ENCODE measurements at places on chromosomes 7 and 10. TPM values are rescaled to one million over a fixed set of nuclear protein-coding genes. Genes with fewer than 3 reads are reported as not detected.
A peak's percentile ranks its signal among the peaks of the same experiment; 100 is the strongest.

GRCh38 chr7:50660830-50661175, 95.6 kb upstream of the DDC start:
- DNase-seq = no peak

DNA sequence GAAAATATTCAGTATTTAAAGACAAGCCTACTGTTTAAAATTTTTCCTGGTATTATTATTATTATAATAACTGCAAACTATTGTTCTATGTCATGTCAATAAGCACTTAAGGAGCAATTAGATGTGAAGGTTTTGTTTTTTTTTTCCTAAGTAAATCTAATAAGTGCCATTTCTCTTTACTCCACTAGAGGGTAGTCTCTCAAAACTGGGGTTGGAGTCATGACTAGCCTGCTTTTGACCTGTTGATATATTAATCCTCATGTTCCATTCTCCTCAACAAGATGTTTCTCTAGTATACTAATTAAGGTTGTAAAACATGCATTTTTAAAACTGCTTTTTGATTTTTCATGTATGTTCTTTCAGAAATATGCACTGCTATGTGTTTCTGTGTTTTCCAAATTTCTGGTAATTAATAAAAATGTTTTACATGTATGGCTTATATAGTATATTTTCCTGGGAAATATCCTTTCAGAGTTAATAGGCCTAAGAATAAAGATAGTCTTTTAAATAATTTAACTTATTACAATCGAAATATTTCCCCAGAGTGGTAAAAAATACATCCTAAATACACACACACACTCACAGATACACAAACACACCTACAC, 1.0 kb upstream of the LRRN3 start:
- peak; percentile 52 for DNase-seq

GRCh38 chr7:117024811-117025210, 71.5 kb downstream of the ST7 start:
- no peak for DNase-seq

GRCh38 chr10:33142295-33142694, 184.3 kb upstream of the ITGB1 start:
- no peak for DNase-seq

DNA sequence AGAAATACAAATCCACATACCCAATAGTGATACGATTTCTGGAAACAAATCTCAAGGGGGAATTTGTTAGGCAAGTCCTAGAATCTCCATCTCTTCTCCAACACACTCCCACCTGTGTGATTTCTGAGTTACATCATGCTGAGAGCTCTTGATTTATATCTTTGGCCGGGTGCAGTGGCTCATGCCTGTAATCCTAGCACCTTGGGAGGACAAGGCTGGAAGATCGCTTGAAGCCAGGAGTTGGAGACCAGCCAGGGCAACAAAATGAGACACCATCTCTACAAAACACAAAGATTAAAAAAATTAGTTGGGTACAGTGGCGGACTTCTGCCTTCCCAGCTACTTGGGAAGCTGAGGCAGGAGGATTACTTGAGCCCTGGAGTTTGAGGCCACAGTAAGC, 1.5 kb upstream of the MTPN start:
- no peak for DNase-seq

- no peak for DNase-seq
Measured at GRCh38 chr7:128845475-128845874, 15.3 kb downstream of the FLNC start.

DNA sequence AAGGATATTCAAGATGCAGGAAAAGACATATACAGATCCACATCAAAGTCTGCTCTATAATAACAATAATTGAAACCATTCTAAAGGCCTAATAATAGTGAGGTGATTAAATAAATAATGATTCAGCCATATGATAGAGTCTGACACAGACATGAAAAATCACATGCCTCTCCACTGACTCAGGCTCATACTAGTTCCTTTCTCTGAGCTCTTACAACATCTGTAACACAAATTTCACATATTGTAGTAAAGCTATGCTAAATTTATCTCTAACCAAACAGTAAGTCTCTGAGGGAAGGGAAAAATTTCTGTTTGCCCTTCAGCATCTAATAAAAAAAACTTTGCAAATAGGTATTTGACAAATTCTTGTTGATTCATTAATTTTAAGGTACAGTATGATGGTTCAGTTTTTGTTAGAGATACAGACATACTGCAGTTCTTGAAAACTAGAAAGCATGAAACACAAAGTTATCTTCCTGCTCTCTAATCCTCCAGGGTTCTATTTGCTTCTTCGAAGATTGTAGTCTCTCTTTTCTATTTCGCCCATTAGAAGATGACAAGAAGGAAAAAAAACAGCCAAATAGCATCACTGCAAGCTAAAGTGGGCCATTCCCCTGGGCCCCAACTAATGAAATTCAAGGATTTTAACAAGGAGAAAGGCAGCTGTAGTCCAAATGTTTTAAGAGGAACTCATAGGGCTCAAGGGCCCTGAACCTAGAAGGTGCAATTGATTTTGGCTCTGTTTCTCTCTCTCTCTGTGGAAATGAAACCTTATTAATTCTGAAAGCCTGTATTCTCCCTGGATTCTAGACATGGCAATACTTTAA, 53.9 kb downstream of the CUBN start:
- peak; percentile 90 for DNase-seq

- peak; percentile 29 for DNase-seq
Measured at GRCh38 chr10:49153971-49154370, 20.1 kb upstream of the FAM170B start.

- DNase-seq = no peak
Measured at GRCh38 chr7:117114272-117114671, 161.0 kb downstream of the ST7 start.

DNA sequence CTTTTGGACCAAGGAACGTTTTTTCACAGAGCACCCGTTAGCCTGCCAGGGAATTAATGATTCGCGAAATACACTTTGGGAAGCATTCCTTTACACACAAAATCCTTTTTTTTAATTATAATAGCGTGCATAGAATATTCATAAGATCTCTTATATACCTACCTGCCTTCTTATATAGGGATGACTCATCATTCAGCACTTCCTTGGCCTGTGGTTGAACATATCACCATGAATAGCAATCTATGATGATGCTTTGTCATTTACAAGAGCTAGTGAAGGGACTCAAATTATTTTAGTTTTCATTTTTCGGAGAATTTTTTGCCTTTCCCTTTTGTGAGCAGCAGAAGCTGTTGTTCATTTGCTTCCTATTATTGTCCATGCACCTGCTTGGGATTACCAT, 97.0 kb downstream of the CDH23 start:
- no peak for DNase-seq

DNA sequence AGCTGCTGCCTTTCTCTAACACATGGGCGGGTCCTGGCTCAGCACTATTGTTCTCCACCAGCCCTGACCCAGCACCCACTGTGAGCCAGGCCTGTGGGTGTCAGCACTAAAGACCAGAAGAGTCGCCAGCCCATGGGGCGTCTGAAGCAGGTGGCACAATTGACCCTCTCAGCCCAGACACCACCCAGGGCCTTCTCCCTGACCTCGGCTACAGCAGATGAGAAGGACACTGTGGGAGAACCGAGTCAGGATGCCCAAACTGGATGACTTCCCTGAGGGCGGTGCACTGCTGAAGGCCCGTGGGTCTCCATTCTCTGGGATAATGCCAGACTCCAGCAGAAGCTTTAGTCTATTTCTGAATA, 97.0 kb downstream of the MKI67 start:
- no peak for DNase-seq

The IFIT1B gene
- not detected for total RNA-seq

The ANKRD61 gene
- 0.20 TPM for total RNA-seq

The BBIP1 gene
- total RNA-seq = 37.7 TPM

The ASIC3 gene
- total RNA-seq = 0.10 TPM

The ZNF503 gene
- total RNA-seq = 2.2 TPM

The FKBP9 gene
- 154 TPM for total RNA-seq

The MMD2 gene
- not detected for total RNA-seq

The PPP1R3A gene
- total RNA-seq = not detected

Data from RPMI7951 (cell line).